ENCODE measurements at places on chromosomes 4 and X.
A peak's percentile ranks its signal among the peaks of the same experiment; 100 is the strongest.

GRCh38 chrX:17697191-17697590, 40.1 kb upstream of the SCML1 start:
- H3K4me1 ChIP-seq: no peaks in the 10 kb centered on the region
- H3K27me3 ChIP-seq: no peaks in the 10 kb centered on the region
- no peak for DNase-seq
- no peak overlapping the region for H3K27ac ChIP-seq

- no peak overlapping the region for H3K27ac ChIP-seq
- H3K4me1 ChIP-seq: no peaks in the 10 kb centered on the region
Observed at GRCh38 chr4:142909908-142910307, 63.8 kb upstream of the INPP4B start.

DNA sequence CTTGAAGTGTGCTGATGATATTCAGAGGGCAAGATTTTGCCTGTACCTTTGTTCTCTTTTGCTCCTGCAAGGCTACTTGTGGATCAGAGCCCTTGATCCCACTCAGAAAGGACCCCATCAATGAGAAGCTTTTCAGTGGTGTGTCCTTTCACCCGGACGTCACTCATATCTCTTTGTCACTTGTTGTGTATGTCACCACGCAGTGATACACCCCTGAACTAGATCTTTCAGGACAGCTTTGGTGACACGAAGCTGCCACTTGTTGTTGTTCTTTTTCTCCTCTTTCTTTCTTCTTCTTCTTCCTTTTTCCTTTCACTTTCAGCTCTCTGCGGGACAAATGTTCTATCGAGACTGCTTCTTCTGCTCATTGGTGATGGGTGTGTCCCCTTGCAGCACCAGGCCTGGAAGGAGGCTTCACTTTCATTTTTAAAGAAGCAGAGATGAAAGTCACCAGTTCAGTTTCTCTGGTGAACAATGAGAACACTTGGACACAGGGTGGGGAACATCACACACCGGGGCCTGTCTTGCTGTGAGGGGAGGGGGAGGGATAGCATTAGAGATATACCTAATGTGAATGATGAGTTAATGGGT, 83.6 kb downstream of the NBDY start:
- no peaks in the 10 kb centered on the region for H3K27me3 ChIP-seq
- H3K4me3 ChIP-seq: peak overlapping the region; percentile 1
- DNase-seq: no peak
- H3K36me3 ChIP-seq: no peaks in the 10 kb centered on the region

DNA sequence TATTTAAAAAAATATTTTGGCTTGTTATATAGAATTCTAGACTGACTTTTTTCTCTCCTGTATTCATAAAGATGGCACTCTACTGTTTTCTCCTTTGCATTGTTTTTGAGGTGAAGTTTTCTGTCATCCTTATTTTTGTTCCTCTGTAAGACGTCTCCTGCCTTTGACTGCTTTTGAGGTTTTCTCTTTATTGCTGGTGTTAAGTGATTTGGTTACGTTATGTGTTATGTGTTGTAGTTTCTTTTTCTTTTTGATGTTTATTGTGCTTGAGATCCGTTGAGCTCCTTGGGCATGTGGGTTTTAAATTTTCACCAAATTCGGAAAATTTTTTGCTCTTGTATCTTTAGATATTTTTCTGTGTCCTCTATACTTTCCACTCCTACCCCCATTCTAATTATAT, 50.0 kb downstream of the KDM6A start:
- H3K36me3 ChIP-seq: no peaks in the 10 kb centered on the region
- no peak for DNase-seq
- peaks cover 53% of the 10 kb centered on the region for H3K4me1 ChIP-seq
- H3K27ac ChIP-seq: no peak overlapping the region
- no peak overlapping the region for H3K4me3 ChIP-seq

DNA sequence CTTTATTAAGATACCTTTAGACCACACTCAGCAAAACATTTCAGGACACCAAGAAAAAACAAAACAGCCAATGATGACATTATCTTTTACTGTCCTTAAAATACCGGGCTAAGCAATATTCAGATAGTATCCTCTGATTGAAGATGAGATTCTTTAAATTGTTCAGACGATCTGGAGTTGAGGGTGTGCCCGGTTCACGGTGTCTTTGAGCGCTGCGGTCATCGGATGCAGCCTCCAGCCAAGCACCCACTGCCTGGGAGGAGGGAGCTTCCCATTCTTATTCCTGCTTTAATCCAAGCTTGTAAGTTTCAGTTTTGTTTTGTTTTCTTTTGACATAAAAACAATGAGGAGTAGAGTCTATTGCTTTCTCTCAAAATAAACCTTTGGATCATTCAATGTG, 14.1 kb downstream of the FAM149A start:
- H3K4me1 ChIP-seq: no peaks in the 10 kb centered on the region
- H3K36me3 ChIP-seq: no peaks in the 10 kb centered on the region
- H3K27me3 ChIP-seq: no peaks in the 10 kb centered on the region
- H3K4me3 ChIP-seq: no peak overlapping the region

- no peak for DNase-seq
- no peaks in the 10 kb centered on the region for H3K27me3 ChIP-seq
- H3K4me1 ChIP-seq: peaks cover 10% of the 10 kb centered on the region
- H3K36me3 ChIP-seq: no peaks in the 10 kb centered on the region
- H3K4me3 ChIP-seq: no peak overlapping the region
Observed at GRCh38 chr4:169630069-169630468, 9.7 kb downstream of the CLCN3 start.

DNA sequence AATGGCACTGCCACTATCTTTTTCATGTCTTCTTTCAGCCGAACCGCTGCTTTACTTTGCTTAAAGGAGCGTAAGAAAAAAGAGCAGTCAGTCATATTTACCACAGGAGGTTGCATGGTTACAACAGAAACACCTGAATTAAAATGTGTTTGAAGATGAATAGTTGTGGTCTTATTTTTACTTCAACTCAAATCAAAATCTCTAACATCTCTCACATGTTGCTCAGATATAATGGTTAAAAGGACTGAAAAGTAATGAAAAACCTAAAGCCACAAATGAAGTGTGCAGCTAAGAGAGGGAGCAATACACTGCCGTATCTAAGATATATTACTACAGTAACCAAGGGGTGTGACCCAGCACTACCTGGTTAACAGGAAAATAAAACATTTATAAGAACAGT, 27.4 kb downstream of the FAM13A start:
- DNase-seq: no peak
- H3K4me3 ChIP-seq: no peak overlapping the region
- no peaks in the 10 kb centered on the region for H3K4me1 ChIP-seq
- H3K36me3 ChIP-seq: peaks cover 4% of the 10 kb centered on the region
- no peaks in the 10 kb centered on the region for H3K27me3 ChIP-seq

GRCh38 chr4:183875251-183875825, 29.8 kb upstream of the STOX2 start:
- H3K4me1 ChIP-seq: peaks cover 9% of the 10 kb centered on the region
- H3K27ac ChIP-seq: no peak overlapping the region
- H3K36me3 ChIP-seq: no peaks in the 10 kb centered on the region
- H3K27me3 ChIP-seq: no peaks in the 10 kb centered on the region
- DNase-seq: peak; percentile 81

DNA sequence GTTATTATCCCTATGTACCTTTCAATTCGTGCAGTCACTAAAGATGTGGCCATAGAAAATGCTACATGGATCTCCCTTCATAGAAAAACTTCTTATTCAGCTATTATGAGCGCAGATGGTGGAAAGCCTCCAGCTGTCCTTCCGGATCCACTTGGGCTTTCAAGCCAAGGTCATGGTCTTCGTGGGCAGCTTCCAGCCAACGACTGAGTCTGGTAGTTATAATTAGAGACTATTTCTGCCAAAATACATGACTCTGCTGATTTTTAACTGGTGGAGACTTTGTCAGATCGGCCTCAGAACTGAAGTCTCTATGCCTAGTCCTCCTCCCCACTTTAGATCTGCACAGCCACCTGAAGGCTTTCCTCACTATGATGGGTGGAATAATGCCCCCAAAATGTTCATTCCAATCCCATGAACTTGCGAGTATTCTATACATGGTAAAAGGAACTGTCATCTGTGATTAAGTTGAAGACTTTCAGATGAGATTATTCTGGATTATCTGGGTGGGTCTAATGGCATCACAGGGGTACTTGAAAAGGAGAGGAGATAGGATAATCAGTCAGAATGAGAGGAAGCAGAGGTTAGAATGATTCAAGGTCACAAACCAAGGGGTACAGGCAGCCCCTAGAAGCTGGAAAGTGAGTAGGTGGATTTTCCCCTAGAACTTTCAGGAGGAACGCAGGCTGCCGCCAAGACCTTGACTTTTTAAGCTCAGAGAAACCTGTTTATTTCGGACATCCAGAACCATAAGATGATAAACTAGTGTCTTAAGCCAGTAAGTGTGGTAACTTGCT, 171.1 kb upstream of the CXCL13 start:
- no peaks in the 10 kb centered on the region for H3K36me3 ChIP-seq
- peaks cover 13% of the 10 kb centered on the region for H3K4me1 ChIP-seq
- H3K4me3 ChIP-seq: no peak overlapping the region
- H3K27me3 ChIP-seq: no peaks in the 10 kb centered on the region
- DNase-seq: no peak

DNA sequence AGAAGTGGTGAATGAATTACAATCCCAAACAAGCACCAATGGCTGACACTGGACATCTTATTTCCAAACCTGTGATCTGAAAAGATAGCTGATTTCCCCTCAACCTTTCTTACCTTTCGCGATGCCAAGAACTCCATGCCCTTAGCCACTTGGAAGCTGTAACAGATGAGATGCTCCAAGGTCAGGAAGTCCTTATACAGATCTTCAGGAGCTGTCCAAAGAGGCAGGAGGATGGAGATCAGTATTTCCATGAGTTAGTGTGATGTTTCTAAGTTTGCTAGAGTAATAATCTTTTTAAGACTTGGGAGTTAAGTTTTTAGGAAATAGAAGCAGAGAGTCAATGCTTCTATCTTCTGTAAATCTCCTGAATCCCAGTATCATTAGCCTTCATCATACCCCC, 32.9 kb downstream of the KDR start:
- H3K4me1 ChIP-seq: no peaks in the 10 kb centered on the region
- no peak overlapping the region for H3K27ac ChIP-seq
- H3K4me3 ChIP-seq: no peak overlapping the region
- H3K36me3 ChIP-seq: no peaks in the 10 kb centered on the region

GRCh38 chrX:152537373-152537772, 86.3 kb upstream of the GABRA3 start:
- no peaks in the 10 kb centered on the region for H3K27me3 ChIP-seq
- H3K36me3 ChIP-seq: no peaks in the 10 kb centered on the region
- H3K4me1 ChIP-seq: no peaks in the 10 kb centered on the region
- no peak overlapping the region for H3K4me3 ChIP-seq
- no peak for DNase-seq

- H3K36me3 ChIP-seq: no peaks in the 10 kb centered on the region
- H3K4me3 ChIP-seq: no peak overlapping the region
- no peak overlapping the region for H3K27ac ChIP-seq
- DNase-seq: no peak
- H3K4me1 ChIP-seq: no peaks in the 10 kb centered on the region
Observed at GRCh38 chr4:157804986-157805385, 367.8 kb downstream of the GASK1B start.

DNA sequence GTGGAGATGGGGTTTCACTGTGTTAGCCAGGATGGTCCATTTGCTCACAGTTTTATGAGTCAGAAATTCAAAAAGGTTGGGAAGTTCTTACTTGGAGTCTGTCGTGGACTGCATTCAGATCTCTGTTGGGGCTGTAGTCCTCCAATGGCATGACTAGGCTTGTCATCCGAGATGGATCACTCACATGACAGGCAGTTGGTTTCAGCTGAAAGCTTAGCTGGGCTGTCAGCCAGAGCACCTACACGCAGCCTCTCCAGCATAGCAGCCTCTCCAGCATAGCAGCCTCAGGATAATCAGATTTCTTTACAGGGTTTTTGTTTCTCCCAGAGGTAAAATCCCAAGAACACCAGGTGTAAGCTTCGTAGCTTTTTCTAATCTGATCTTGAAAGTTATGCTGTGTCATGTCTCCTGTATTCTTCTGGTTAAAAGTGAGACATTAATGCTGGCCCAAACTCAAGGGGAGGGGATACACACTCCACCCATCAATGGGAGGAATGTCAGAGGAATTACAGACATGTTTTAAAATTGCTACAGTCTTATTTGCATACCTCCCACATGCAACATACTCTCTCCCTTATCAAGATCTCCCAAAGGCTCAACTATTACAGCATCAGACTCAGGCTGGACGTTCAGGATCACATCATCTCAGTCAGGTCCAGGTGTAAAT, 31.6 kb upstream of the SOD3 start:
- DNase-seq: no peak

DNA sequence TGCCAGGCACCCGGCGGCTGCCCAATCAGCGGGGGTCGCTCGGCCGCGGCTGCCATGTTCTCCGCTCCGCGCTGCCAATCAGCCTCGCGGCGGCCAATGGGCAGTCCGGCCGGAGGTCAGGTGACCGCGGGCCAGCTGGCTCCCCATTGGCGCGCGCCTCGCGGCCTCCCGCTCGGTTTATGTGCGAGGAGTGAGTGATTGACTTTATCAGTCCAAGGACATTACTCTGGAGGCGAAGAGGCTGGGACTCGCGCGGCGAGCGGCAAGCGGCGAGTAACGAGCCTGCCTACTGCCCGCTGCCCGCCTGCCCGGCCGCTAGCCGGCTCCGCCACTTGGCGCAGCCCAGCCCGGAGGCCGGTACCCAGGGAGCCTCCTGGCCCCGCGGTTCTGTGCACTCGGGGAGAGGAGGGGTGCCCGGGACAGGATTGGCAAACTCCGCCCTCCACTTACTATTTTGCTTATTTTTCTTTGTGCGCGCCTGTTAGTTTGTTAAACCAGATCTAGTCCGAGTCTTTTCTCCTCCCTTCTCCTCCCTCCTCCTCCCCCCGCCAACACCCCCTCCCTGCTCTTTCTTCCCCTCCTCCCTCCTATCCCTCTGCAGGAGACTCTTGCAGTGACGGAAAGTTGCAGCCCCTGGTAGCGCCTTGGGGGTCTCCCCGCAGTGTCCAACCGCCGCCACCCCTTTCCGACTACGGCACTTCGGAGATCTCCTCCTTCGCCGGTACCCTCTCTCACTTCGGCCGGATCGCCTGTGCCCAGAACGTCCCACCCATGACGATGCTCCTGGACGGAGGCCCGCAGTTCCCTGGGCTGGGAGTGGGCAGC, at the start of gene ZIC3:
Gene ZIC3 (plus strand): TSS at position 207 of the 825 bp plus-strand sequence. CDS start 565 bp downstream, at position 772.
- peaks cover 9% of the 10 kb centered on the region for H3K27me3 ChIP-seq
- no peak for DNase-seq
- no peak within 1 kb of the TSS for H3K27ac ChIP-seq
- peak within 1 kb of the TSS; percentile 52 for H3K4me3 ChIP-seq

Measured in vagina (tissue), 2 donors.